ENCODE measurements at places on chromosomes 13 and 19.
A peak's percentile ranks its signal among the peaks of the same experiment; 100 is the strongest.

- no peak for DNase-seq
Measured at GRCh38 chr13:103000157-103000556, 66.1 kb downstream of the SLC10A2 start.

DNA sequence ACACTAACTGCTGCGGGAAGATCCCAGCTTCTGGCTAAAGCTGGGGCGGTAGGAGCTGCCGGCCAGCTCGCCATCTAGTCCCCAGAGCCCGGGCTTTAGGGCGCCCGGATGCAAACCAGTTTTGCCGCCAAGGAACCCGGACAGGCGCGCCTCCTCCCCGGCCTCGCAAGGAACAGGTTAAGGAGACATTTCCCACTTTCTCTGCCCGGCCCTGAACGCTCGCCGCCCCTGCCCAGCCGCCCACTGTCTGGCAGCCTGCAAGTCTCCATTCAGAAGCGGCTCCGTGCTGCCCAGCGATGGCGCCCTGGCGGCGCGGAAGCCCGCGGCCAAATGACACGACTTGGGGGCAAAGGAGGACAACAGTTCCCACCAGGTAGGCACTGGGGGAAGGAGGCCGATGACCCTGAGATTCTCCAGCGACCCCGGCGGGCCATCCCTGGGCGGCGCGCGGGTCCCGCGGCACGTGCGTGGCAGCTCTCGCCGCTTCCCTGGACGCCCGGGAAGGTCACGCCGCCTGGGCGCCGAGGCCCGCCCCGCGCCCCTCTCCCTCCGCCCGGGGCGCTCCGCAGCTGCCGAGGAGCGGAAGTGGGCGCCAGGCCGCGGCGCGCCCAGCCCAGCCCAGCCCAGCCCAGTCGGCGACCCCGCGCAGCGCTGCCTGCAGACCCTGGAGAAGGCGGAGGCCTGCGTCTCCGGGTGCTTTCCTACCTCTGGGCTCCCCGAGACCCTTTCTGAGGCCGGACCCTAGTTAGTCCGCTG is 42.2 kb upstream of the HNRNPA1L2 start:
- no peak for DNase-seq

DNA sequence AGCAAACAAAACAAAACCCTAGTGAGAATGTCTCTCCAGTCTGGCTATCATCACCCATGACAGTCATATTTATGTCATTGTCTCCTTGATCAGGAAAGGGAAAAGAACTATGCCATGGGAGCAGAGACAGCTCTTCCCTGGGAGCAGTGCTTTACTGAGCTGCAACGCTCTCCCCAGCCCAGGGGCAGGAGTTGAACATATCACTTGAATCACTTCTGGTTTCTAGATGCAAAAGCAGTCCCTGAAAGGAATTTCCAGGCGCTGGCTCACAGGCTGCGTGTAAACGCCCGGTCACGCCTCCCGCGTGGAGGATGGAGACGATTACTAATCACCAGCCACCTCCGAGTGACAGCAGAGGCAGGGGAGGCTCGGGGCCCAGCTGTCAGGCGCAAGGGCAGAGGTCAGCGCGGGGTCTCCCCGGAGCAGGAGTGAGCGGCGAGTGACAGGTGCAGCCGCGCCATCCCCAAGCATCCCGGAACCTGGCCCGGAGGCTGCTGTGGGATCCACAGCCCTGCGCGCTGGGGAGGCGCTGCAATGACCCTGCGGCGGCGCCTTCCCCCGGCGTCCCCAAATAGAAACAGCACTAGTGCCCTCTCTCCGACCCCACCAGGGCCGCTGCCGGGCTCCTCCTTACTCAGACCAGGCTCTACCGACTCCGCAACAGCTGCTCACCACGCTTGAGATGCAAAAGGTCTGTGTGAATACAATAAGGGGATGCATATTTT is 23.5 kb upstream of the DCLK1 start:
- DNase-seq: no peak

GRCh38 chr13:37995092-37995491 is 125.5 kb upstream of the TRPC4 start:
- DNase-seq: no peak

DNA sequence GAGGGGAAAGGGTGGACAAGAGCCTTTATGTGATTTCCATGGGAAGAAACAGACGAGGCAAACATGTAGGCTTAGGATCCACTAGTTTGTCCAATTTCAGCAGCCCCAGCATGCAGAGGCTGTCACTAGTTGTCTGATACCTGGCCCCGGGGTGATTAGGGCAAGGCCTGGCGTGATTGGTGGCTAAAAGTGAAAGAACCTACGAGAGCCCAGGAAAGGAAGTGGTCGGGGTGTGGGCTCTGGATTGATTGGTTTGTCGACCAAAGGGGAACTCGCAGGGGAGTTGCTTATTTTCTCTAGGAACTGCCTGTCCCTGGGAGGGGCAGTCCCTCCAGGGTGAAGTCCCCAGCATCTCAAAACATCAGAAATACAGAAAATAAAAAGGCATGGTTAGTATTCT is 64.2 kb upstream of the UQCRFS1 start:
- DNase-seq: peak; percentile 30

DNA sequence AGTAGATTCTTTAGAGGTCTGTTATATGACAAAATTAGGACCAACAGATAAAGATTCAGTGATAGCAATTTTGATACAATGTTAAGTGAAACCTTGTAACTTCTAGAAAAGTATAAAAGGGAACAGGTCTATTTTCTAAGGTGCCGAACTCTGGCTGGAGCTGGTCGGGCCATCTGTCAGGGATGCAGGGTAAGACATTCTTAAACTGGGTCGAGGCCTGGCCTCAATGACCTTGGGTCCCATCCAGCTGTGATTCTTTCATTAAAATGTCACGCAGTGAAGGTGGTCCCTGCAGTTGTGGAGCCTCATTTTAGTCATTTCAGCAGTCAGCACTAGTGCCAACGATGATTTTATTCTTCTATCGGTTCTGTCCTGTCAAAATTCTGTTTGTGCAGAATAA is 271.9 kb upstream of the SPRY2 start:
- DNase-seq: no peak

DNA sequence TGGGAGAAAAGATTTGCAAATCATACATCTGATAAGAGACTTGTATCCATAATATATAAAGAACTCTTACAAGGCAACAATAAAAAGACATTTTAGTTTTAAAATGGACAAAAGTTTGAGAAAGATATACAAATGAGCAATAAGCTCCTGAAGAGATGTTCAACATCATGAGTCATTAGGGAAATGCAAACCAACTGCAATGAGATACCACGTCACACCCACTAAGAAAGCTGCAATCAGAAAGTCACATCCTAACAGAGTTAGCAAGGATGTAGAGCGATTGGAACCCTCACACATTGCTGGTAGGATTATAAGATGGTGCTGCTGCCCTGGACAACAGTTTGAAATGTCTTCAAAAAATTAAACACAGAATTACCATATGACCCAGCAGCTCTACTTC is 50.3 kb downstream of the GSX1 start:
- DNase-seq: no peak

GRCh38 chr13:19726611-19727010 is 56.1 kb downstream of the PSPC1 start:
- DNase-seq: no peak

DNA sequence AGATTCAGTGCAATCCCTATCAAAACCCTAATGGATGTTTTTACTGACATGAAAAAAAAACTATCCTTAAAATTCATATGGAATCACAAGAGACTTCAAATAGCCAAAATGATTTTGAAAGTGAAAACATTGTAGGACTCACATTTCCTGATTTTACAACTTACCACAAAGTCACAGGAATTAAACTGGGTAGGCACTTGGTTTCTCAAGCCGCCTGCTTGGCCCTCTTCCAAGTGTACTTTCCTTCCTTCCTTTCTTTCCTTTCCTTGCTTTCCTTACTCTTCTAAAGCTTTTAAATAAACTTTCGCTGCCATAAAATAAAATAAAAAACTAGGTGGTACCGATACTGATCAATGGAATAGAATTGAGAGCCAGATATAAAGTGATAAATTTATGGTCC is 21.0 kb upstream of the CD33 start:
- no peak for DNase-seq

DNA sequence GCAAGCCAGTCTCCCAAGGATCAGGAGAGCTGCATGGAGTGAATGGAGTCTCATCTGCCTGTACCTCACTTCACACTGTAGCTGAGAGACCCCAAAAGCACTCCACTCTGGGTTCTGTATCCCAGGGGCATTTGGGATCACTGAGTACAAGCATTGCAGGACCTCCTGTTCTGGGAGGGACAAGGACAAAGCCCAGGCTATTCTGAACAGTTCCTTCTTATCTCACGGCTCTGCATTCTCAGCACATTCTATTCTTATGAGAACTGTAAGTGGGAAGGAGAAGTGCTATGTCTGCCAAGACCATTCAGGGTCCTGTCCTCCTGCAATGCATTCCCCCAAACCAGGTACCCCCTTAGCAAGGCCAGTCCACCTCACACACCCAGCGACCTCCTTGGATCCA is 42.8 kb downstream of the RNF6 start:
- DNase-seq: no peak

DNA sequence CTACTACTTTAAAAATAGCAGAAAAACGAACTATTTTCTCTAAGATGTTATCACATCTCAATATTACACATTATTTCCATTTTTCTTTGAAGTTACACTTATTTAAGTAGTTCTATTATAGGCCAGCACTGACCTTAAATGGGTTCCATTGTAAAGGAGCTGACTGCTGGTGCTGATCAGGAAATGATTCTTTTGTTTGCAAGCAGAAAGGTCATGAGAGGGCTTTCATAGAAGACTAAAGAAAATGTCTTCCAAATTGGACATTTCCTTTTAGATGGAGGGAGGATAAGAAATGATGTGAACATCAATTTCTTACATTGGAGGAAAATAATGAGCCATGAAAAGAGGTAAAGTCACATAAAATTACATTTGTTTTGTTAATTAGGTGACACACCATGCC is 96.2 kb downstream of the SUCLA2 start:
- DNase-seq: no peak

- no peak for DNase-seq
Measured at GRCh38 chr13:96519380-96519779, 429.5 kb downstream of the HS6ST3 start.
